ENCODE measurements at places on chromosomes 4 and X.

- DNase-seq: no peak
These were observed 31.5 kb downstream of the HS3ST1 start for GRCh38 chr4:11397146-11397545.

- DNase-seq: no peak
These were observed 9.3 kb downstream of the ATP5ME start for GRCh38 chr4:664713-665231.

DNA sequence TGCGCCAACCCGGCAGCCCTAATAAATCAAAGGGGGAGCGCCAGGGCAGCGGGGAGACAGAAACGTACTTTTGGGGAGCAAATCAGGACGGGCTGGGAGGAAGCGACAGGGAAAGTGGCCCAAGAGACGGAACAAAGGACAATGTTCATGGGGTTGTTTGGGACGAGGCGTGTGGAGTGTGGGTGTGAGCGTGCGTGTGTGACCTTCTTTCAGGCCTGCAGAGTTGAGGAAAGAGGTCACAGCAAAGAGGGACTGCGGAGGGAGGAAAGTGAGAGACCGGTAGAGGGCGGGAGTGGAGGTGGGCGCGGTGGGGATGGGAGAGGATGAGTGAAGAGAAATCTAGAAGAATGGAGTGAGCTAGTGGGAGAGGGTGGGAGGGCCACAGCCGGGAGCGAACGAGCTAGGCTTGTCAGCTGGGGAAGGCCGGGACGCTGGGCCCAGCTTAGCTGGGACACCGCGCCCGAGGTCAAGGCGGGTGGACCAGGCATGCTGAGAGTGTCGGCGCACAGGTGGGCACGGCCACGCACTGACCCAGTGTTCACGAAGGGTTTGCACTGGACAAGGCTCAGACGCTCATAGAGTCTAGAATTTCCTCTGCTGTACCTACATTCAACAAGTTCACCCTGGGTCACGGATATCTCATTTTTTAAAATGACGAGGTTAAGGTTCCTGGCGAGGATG is 14.7 kb upstream of the PITX2 start:
- no peak for DNase-seq

- no peak for DNase-seq
These were observed 64.4 kb upstream of the ENPEP start for GRCh38 chr4:110411574-110412011.
